ENCODE measurements at places on chromosomes 2 and 18. TPM values are rescaled to one million over a fixed set of nuclear protein-coding genes. Genes with fewer than 3 reads are reported as not detected.

The SMYD1 gene
- total RNA-seq = 15.2 TPM

The LINC00305 gene
- not detected for total RNA-seq

The PHLPP1 gene
- 10.8 TPM for total RNA-seq

The SSB gene
- 102 TPM for total RNA-seq

GRCh38 chr2:229314117-229314516, 43.0 kb upstream of the PID1 start:
- no peak for ATAC-seq

DNA sequence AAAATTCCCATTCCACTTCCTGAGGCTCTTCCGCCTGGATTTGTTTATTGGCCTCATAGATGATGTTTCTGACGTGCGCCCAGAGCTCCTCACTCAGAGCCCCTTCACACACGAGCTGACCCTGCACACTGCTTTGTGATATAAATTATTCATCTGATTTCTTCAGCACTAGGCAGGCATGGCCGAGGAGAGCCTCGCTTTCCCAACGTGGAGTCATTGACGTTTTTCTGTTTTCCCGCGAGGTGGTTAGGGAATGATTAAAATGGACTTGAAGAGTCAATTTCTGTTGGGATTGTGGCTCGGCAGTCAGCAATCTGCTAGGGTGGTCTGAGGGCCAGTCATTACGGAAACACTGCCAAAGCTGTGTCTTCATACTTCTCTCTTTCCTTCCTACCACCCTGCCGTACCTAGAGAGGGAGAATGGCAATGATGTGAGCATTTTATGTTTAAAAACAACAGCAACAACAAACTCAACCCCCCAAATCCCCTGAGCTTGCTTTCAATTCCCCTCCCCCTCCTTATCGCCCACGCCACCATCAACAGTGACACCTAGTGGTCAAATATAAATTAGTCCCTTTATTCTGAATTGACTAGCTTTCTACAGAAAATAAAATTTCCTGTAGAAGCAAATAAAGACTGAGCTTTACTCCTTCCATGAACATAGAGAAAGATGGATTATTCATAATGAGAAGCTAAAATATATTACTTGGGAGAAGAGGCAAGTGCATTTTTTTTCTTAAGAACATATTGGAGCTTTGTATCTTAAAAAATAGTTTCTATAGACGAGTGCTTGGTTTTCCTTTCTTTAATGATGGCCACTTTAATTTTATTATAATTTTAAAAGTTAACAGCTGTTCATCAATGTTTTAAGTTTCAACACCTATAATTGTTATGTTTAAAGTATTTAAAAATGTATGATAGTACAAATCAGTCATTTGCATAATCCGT, 285.1 kb downstream of the MTX2 start:
- ATAC-seq = peak; percentile 53

- ATAC-seq = no peak
These were observed 42.1 kb upstream of the DNMT3A start for GRCh38 chr2:25383806-25384205.

DNA sequence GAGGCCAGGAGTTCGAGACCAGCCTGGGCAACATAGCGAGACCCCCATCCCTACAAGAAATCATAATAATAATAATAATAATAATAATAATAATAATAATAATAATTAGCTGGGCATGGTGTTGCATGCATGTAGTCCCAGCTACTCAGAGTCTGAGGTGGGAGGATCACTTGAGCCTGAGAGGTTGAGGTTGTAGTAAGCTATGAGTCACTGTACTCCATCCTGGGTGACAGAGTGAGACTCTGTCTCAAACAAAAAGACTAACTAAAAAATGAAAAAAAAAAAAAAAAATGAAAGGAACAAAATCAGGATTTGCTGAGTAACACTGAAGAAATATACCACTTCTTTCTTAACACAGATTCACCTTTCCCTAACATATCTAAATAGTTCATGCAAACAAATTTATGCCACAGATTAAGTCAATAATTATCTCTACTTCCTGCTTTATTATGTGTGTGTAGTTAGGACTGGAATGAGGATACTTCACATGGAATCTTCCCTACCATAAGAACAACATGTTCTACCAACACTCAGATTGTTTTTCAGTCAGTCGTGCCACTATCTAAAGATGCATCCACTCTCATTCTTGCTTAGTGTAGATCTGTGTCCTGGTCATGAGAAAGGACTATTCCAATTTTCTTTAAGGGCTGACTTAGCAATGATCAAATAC, 928.7 kb downstream of the SLC4A3 start:
- no peak for ATAC-seq

GRCh38 chr2:107530046-107530445, 296.6 kb upstream of the RGPD4 start:
- no peak for ATAC-seq

- peak; percentile 88 for ATAC-seq
These were observed 47.3 kb upstream of the NDUFV2 start for GRCh38 chr18:9055185-9055584.

GRCh38 chr2:204306667-204307066, 238.6 kb upstream of the PARD3B start:
- no peak for ATAC-seq

GRCh38 chr2:118290411-118291250, 202.4 kb downstream of the INSIG2 start:
- ATAC-seq = no peak

GRCh38 chr18:36633961-36634412, 194.8 kb downstream of the TPGS2 start:
- no peak for ATAC-seq

DNA sequence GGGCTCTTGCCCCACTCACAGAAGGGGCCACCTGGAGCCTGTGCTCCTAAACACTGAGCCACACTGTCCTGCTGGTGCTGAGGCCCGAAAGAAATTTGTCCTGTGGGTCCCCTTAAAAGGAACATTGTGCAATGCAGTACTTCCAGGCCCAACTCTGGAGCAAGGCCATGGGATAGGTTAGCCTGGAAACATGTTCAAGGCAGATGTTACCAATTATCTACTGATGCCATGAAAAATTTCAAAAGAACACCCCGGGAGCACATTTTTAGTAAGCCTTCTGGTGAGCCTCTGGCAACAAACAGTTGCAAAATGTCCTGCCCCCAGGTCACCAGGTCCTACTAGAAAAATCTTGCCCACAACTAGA, 12.3 kb upstream of the PTMA start:
- peak; percentile 88 for ATAC-seq

- ATAC-seq = no peak
These were observed 45.1 kb downstream of the ST6GAL2 start for GRCh38 chr2:106840818-106841217.

Data from gastroesophageal sphincter (tissue), 4 donors.